Adrenal gland (tissue), 19 donors: ENCODE measurements at places on chromosomes 12 and 14. TPM values are rescaled to one million over a fixed set of nuclear protein-coding genes. Genes with fewer than 3 reads are reported as not detected.
A peak's percentile ranks its signal among the peaks of the same experiment; 100 is the strongest.

DNA sequence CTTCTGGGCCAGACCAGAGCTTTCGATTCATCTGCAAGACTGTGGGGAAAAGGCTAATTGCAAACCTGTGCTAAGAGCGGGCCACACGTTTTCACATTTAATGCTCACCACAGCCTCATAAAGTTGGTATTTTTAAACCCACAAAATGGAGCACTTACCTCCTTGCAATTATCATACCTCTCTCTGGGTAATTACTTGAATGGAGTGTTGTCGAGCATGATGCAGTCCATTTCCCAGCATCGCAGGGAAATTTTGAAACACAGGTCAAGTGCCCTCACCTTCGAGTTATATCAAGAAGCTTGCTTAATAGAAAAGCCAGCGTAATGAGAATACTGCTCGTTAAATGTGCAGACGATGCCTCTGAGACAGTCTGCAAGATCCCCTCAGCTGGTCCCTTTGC lies 8.8 kb upstream of the IFI27L2 start:
- no peak for DNase-seq

- DNase-seq: no peak
Measured at GRCh38 chr12:129877411-129877810, 26.4 kb downstream of the TMEM132D start.

TAS2R50 gene
- not detected for polyA plus RNA-seq

DNA sequence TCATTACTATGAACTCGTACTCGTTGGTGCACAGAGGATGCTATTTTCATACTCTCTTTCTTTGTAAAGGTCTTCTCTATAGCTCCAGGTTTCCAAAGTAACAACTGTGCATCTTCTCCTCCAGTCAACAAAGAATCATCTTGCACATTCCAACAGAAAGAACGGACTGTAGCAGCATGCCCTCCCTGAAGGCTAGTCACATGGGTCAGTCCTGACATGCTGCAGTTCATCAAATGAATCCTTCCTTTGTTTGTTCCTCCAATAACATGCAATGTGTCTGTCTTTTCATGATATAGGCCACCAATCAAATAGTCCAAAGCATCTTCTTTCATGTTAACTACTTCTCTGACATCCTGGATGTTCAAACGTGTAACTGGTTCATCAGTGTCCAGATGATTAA lies 42.9 kb downstream of the WDR89 start:
- no peak for DNase-seq

MAP1LC3B2 gene
- 0.81 TPM for polyA plus RNA-seq

DNA sequence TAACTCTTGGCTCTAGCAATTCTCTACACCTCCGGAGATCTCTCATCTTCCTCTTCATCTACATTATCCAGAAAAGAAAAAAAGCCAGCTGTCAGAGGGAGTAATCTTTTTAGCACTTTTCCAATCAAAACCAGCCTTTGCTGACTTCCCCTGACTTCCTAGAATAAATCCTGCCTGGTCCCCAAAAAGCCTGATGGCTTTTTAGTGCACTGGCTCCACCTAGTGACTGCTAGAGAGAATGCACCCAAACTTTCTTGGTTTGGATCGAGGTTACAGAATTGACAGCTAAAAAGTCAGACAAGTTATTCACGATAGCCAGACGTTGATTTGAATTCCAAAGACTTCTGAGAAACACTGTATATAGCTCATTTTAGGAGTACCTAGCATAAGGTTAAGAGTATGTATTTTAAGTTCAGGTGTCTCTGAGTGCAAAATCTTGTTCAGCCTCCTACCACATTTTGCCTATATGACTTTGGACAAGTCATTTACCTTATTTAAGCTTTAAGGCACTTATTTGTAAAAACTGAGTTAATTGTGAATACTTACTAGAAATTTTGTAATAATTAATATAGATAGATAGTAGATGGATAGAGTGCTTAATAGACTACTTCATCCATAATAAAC lies 185.7 kb upstream of the GRIN2B start:
- peak; percentile 68 for DNase-seq

GRCh38 chr12:11633968-11634367 lies 15.5 kb upstream of the ETV6 start:
- no peak for DNase-seq

CAPZA3 gene
- not detected for polyA plus RNA-seq

DNA sequence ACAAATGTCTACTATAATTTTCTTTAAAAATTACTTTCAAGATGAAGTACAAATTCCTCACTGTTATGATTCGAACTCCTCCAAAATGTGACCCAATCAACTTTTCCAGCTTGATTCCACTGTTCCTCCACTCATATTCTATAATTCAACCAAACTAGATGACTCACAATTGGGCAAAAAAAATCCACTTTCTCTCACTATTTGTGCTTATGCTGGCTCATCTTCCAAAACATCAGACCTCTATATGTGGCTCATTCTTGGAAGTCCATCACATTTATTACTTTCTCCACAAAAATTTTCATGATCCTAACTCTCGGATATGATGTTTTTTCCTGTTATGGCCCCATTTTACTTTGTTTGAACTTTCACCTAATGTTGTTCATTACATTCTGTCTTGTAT lies 26.9 kb upstream of the RXYLT1 start:
- DNase-seq: no peak

DNA sequence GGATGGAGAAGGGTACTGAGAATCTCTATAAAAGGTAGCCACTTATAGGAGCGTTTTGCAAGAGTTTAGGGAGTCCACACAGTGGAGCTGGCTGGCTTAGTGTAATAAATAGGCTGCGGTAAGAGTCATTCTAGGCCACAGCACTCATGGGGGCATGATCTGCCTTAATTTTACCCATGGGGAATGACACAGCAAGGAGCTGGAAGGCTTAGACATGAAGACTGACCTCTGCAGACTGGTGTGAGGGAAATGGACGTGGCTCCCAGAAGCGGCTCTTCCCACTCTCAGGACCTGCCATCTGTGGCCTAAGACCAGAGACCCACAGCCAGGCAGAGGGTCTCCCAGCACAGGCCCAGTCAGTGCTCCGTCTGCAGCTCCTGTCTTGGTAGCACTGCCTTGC lies 173.3 kb downstream of the PPM1H start:
- DNase-seq: no peak

GRCh38 chr14:91901449-91902226 lies 34.3 kb upstream of the TC2N start:
- DNase-seq: no peak

GRCh38 chr14:50666772-50667683 lies 1.1 kb downstream of the SAV1 start:
- peak; percentile 68 for DNase-seq

DNA sequence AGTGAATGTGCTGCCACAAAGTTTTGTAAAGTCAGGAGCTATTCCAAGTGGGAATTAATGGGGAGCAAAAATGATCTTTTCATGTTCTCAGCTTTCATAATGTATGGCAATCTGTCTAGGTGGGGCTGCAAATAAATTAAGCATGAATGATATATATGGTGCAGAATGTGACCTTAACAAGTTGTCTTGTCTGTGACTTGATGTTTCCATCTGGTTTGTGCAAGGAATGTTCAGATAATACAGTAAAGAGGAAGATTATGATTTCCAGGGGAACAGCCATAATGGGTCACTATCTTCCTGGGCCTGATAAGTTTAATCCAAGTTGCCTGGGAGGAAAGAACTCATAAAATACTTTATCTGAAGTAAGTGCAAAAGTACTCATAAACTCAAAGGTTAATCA lies 1815.8 kb upstream of the FLRT2 start:
- no peak for DNase-seq

DNA sequence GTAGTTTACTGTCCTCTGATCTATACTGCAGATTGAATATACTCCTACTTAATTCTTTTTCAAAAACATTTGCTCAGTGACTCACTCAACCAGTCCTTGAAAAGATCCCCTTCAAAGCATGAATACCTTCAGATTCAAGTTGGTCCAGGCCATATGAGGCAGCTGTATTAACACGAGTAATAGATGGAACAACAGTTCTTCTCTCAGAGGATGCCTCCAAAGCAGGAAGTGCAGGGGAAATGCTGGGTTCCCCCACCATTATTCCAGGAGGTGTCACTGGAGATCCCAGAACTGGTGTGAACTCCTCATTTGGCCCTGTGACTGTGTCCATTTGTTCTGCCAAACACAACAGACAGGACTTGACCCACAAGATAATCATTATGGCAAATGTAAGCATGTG lies 20.6 kb downstream of the ARMH4 start:
- DNase-seq: no peak

- DNase-seq: no peak
Measured at GRCh38 chr14:72722201-72722785, 171.6 kb downstream of the DPF3 start.

- DNase-seq: no peak
Measured at GRCh38 chr12:12718853-12719252, 1.7 kb downstream of the CDKN1B start.

DNA sequence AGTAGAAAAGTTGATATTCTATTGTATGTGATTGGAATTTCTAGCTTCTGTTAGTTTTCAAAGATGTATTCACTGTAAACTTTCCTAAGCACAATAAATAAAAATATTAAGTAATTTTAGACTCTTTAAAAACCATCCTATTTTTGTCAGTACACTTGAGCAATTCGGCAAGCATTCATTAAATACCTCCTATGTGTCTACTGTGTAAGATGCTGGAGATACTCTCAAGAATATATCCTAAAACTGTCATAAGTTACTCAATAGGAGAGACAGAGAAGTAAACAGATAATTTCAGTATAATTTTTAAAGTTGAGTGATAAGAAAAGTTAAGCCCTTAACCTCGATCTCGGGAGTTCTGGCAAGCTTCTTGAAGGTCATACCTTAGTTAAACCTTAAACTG lies 46.1 kb downstream of the FANCM start:
- no peak for DNase-seq

GRCh38 chr12:57089271-57090245 lies 644 bp downstream of the NAB2 start:
- peak; percentile 80 for DNase-seq

DNA sequence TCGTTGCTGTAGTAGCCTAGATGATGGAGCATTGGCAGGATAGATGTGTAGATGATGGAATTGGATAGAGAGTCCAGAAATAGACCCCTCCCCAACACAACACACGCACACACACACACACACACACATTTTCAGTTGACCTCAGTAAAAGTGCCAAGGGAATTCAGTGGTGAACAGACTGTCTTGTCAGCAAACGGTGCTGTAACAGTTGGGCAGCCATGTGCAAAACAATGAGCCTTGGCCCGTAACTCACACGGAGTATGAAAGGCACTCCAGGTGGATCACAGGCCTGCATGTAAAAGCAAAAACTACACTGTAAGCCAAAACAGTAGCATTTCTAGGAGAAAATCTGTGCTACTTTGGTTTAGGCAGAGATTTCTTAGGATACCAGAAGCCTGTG lies 87.8 kb downstream of the DDX51 start:
- DNase-seq: no peak

FIGNL2 gene
- polyA plus RNA-seq: 0.04 TPM

FOXN4 gene
- polyA plus RNA-seq: not detected

DLGAP5 gene
- polyA plus RNA-seq: not detected

- DNase-seq: no peak
Measured at GRCh38 chr14:101369194-101369915, 191.9 kb upstream of the DIO3 start.

- no peak for DNase-seq
Measured at GRCh38 chr12:39772821-39773259, 153.2 kb upstream of the ABCD2 start.

- no peak for DNase-seq
Measured at GRCh38 chr12:65279369-65280112, 1.1 kb downstream of the MSRB3 start.

KRT6C gene
- not detected for polyA plus RNA-seq

KCNC2 gene
- not detected for polyA plus RNA-seq

DNA sequence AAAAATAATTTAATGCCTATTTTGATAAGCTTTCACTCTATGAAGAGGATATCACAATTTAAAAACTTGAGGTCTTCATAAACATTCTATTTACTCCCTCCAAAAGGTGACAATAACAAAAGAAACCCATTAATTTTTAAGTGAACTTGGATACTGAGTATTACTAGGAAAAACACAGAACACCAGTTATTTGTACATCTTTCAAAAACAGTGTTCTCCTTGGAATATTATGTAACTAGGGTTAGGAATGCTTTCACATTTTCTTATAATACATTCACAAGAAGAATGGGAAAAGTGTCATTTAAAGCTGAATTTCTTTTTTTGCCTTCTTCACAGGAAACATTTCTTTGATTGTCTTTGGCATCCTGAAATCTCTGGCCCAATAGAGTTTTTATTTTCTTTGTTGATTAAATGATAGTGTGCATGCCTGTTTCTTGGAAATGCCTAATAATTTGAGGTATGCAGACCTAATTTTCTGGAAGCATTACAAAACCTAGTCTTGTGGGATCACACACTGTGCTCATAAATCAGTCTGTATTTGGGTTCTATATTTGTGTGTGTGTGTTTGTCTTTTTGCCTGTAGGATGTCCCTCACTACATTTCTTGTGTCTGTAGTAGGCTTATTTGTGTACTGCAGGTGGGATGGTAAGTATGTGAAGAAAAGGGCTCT lies 76.5 kb downstream of the WNK1 start:
- no peak for DNase-seq

GRCh38 chr12:105342464-105342863 lies 12.0 kb downstream of the C12orf75 start:
- no peak for DNase-seq

CLEC4D gene
- 0.22 TPM for polyA plus RNA-seq

OR6S1 gene
- polyA plus RNA-seq: not detected

NANOG gene
- polyA plus RNA-seq: 0.08 TPM

LRRC43 gene
- 1.1 TPM for polyA plus RNA-seq

MORN3 gene
- 0.24 TPM for polyA plus RNA-seq

PLEK2 gene
- 339 TPM for polyA plus RNA-seq

- DNase-seq: no peak
Measured at GRCh38 chr12:65537978-65538377, 259.5 kb downstream of the MSRB3 start.

- no peak for DNase-seq
Measured at GRCh38 chr14:38900887-38901286, 202.1 kb downstream of the SEC23A start.

DNA sequence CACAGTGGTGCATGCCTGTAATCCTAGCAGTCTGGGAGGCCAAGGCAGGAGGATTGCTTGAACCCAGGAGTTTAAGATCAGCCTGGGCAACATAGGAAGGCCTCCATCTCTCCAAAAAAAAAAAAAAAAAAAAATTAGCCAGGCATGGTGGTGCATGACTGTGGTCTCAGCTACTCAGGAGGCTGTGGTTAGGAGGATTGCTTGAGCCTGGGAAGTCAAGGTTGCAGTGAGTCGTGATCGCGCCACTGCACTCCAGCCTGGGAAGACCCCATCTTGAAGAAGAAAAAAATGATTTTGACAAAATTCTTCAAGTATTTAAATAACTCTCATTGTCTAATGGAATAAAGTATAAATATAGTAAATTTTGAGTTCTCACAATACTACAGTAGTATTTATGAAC lies 219.2 kb upstream of the SSTR1 start:
- no peak for DNase-seq

STON2 gene
- polyA plus RNA-seq: 0.88 TPM

CLEC4C gene
- not detected for polyA plus RNA-seq

DNA sequence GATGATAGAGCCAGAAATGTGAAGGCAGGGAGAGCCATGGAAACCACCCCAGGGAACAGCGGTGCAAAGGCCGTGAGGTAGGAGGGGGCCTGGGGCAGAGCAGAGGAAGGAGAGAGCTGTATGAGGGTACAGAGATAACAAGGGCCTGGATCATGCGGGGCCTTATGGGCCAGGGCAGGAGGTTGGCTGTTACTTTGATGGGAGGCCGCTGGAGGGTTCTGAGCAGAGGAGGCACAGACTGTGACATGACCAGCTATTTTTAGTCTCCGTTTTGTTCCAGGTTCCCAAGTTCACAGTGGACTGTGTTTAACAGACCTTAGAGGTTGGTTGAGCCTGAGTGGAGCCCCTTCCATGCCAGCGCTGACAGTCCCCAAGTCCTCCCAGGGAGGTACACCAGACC lies 118.6 kb downstream of the GCH1 start:
- peak; percentile 4 for DNase-seq
